Astrocyte (in vitro differentiated cells and primary cell): ENCODE measurements at places on chromosomes 11 and 22. TPM values are rescaled to one million over a fixed set of nuclear protein-coding genes. Genes with fewer than 3 reads are reported as not detected.

- DNase-seq, result peak; percentile 47
These were observed 127.7 kb downstream of the CRYBB2 start for GRCh38 chr22:25346859-25347751.

Gene TMPRSS13
- total RNA-seq, result 0.10 and 0.66 TPM in 2 replicates

GRCh38 chr11:110808248-110808647 lies 96.0 kb upstream of the ARHGAP20 start:
- DNase-seq, result no peak

GRCh38 chr11:129319751-129320150 lies 55.9 kb upstream of the BARX2 start:
- no peak for DNase-seq

- DNase-seq, result no peak
These were observed 23.0 kb upstream of the TRAF6 start for GRCh38 chr11:36532941-36533601.

DNA sequence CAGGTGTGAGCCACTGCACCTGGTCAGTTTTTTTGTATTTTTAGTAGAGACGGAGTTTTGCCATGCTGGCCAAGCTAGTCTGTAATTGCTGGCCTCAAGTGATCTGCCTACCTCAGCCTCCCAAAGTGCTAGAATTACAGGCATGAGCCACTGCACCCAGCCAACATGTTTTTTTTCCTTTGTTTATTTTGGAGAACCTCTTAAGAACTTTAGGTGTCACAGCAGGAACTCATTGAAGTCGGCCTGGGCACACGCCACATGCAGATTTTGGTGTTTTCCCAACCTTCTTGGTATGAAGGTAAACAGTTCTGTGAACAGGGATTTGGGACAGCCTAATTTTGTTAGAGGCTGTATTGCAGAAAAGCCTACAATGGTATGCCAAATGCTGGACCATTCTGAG lies 9.4 kb downstream of the DIXDC1 start:
- no peak for DNase-seq

Gene OR51Q1
- not detected in 2 replicates for total RNA-seq

Gene CCDC34
- 11.7 and 12.8 TPM in 2 replicates for total RNA-seq

GRCh38 chr22:39233710-39234471 lies 10.9 kb downstream of the PDGFB start:
- DNase-seq, result no peak

DNA sequence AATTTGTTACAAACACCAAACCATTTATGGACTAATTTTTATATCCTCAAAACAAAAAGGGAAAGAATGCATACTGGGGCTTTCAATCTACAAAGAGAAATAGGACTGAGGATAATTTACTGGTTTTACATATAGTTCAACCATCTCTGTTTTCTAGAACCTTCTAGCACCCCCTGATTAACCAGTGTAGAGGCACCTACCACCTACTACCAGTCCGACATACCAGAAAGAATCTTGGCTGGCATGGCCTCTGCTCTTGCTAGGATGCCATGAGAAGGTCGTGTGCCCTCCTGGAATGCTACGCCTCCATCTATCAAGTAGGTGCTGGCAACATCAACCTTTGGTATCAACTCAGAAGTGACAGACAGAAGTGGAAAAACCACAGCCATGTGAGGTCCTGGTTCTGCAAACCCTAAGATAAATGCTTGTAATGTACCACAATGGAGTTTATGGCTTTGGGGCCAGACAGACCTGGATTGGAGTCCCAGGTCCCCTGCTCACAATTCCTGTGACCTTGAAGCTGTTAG lies 28.2 kb downstream of the MYH9 start:
- no peak for DNase-seq

GRCh38 chr11:44886790-44887140 lies 63.9 kb downstream of the TP53I11 start:
- peak; percentile 78 for DNase-seq

DNA sequence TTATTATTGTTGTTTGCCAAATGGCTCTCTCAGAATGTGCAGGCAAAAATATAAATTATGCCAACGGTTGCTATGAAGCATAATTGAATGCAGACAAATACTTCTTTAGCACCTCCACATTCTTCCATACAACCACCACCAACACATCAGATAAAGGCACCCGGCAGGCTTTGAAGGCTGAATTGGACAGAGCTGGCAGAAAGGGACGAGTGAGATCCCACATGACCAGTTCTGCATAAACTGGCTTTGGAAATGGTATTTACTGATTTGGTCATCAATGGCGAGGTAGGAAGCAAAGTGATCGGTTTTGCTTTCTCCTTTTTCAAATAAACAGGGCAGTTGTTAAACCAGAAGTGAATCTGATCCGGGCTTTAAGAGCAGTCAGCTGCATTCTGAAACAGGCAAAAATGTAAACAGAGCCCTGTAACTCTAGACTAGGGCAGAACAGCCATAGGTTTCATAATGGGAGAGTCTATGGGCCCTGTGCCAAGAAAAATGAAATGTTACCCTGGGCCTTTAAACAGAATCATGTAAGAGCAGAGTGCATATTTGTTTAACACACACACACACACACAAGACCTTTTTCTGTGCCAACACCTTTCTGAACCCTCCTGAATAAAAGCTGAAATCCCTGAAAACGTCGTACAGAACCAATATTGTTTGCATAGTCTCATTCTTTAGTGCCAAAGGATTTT lies 97.7 kb downstream of the MPPED2 start:
- peak; percentile 43 for DNase-seq

DNA sequence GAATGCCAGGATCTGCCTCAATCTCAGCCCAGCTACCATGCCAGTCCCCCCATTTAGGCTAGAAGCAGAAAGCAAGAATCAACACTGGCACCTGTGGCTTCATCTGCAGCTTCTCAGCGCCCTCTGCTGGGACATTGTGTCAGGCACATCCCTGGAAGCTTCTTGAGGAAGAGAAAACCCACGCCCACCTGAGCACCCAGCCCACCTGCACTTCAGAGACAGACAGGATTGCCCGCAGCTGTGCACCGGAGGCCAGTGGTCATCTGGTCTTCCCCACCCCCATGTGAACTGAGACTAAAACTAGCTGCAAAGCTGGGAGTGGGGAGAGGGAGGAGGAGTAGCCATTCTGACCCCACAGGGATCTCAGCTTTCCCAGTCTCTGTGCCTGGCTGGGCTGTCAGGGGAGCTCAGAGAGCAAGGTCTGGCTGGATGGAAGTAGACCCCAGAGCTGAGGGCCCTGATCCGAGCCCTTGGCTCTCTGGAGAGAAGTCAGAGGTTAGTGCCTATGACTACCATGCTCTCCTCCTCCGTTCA lies 66.8 kb downstream of the FEZ1 start:
- peak; percentile 35 for DNase-seq

Gene CEP126
- total RNA-seq, result 2.1 TPM in 2 replicates

- peak; percentile 87 for DNase-seq
These were observed 10.4 kb upstream of the CELSR1 start for GRCh38 chr22:46547883-46548244.

DNA sequence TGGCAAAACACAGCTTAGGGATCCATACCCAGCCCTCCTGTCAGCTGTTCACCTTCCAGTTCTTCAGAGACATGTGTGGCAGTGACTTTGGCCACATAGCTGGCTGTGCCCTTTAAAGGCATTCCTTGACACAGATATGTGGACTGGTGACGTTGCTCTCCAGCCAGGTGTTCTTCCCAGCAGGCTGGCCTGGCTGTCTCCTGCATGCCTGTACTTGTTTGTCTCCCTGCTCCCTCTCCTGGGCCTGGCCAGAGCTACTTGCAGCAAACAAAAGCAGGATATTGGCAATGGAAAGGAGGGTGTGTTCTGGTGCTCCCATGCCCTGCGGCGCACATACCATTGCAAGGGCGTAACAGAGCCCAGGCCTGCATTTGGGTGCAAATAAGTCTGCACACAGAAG lies 38.3 kb downstream of the PIK3IP1 start:
- DNase-seq, result no peak

- no peak for DNase-seq
These were observed 279.1 kb downstream of the BRD1 start for GRCh38 chr22:49548356-49549202.

- no peak for DNase-seq
These were observed 30.8 kb upstream of the TCF20 start for GRCh38 chr22:42301077-42301741.

DNA sequence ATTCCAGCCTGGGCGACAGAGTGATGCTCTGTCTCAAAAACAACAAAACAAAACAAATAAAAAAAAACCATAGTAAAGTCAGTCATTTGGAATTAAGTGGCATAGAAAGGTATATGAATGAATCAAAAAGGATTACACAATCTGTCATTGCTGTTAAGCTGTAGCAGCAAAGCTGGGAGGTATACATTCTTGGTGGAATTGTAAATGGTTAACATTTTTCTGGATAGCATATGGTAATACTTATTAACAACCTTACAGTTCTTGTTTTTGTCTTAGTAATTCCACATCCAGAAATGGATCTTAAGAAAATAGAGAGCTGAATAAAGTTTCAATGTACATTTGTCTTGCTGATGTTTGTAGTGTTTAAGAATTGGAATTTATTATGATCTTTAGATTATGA lies 30.0 kb downstream of the DDX10 start:
- DNase-seq, result no peak

DNA sequence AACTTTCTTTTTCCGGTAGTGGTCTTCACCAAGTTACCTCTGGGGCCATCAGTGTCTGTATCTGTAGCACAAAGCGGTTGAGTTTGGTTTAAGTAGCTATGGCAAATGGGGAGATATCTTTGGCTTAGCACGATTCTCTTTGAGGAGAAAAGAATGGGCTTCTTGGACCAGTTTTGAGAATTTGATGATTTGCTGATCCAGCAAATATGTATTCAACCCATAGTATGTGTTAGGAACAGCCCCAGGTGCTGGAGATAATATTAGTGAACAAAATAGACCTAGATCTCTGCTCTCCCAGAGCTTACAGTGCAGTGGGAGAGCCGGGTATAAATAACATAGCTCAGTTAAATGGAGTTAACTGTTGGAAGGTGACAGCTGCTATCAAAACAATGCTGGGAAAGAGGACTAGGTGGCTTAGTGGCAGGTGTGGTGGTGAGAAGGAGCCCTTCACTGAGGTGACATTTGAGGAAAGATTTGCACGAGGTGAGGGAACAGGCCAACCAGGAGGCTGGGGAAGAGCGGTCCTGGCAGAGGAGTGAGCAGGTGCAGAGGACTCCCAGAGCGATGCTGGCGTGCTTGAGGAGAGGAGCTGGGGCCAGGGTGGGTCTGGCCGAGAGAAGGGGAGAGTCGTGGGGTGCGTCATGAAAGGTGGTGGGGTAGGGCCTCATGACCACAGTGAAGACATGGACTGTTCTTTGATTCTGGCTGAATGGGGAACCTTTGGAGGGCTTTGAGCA lies 5.0 kb downstream of the TBC1D22A start:
- DNase-seq, result no peak

Gene C22orf31
- total RNA-seq, result not detected in 2 replicates

DNA sequence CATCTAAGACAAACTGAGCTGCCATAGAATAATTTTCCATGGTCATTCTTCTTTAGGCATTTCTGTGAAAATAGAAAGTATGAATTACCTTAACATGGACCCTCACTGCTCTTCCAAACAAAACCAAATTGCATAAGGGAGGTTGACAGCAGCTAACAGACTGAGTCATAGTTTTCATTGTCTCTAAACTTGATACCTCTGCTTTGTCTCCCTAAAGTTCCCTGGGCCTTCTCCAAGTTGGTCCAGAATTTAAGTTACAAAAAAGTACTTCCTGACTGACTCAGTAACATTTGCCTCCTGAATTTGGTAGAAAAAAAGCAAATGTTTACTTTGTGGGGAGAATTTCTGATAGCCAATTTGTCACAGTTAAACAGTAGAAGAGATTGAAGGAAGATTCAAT lies 3.0 kb downstream of the OR8D1 start:
- DNase-seq, result peak; percentile 51

DNA sequence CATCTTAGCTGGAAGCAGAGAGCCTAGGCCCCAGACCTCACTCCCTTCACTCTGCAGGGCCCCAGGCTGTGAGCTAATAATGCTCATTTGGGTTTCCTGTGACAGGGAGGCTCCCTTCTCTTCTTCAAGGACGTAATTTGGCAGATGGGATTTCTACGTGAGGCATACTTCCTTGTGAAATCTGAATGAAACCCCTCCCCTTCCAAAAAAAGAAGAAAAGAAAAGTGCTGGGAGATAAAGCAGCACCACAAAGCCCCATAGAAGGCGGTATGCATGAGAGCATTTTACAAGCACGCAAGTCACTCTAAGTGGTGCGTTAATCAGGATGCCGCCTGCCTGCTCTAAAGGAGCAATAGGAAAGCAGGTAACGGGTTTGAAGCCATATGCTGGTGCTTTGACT lies 5.7 kb downstream of the P2RX3 start:
- DNase-seq, result no peak

Gene RIN1
- total RNA-seq, result 8.5 and 12.0 TPM in 2 replicates
